ENCODE measurements at places on chromosomes 13 and 19.

- DNase-seq = no peak
These were observed 1.8 kb downstream of the FAM187B start for GRCh38 chr19:35226748-35227147.

GRCh38 chr13:68124437-68125086, 894.4 kb upstream of the PCDH9 start:
- DNase-seq = no peak

DNA sequence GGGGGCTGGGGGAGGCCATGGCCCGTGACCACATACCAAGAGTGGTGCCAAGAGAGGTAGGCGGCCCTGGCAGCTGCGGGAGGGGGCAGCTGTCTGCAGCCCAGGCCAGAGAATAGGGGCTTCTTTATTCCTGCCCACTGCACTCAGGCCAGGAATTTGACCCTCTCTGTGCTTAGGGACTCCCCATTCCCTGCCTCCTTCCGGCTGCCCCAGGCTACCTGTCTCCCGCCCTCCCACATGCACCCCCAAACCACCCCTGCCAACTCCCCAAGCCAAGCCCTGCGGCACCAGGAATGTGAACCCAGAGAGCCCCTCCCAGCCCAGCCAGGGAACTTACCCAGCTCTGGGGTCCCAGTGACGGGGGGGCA, 687 bp downstream of the PLEKHA4 start:
- DNase-seq = no peak

- DNase-seq = no peak
These were observed 22.5 kb downstream of the ARHGEF1 start for GRCh38 chr19:41905273-41906002.

GRCh38 chr19:35290381-35291127, 1.4 kb upstream of the MAG start:
- DNase-seq = no peak

DNA sequence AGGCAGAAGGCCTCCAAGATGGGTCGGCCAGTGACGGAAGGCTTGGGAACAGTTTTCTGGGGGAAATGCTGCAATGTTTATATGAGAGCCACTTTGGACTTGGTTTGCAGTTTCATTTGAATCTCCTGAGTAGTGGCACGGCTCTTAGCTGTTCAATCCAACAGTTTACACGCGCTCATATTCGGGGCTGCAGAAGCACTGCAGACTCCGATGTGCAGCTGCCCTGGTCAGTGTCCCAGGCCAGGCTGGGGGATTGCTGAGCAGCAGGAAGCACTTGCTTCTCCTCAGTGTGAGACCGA, 31.7 kb downstream of the CEBPG start:
- no peak for DNase-seq

GRCh38 chr19:35755550-35756376, 1.1 kb downstream of the HSPB6 start:
- no peak for DNase-seq

GRCh38 chr13:33158816-33159215, 126.7 kb downstream of the STARD13 start:
- DNase-seq = no peak

DNA sequence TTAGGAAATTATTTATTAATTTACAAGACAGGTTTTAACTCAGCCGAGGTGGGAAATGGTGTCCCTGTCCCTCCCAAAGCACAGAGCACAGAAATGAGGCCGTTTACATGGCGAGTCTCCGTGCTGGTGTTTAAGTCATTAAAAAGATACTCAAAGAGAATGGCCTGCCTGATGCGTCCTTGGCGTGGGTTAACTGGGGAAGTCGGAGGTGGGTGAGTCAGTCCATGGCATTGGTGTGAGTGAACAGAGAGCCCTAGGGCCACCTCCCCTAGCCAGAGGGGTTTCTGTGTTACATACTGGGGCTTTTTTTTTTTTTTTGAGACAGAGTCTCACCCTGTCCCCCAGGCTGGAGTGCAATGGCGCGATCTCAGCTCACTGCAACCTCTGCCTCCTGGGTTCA, 3.9 kb downstream of the FEM1A start:
- DNase-seq = no peak

GRCh38 chr19:51742789-51743188, 8.9 kb downstream of the FPR1 start:
- DNase-seq = no peak

DNA sequence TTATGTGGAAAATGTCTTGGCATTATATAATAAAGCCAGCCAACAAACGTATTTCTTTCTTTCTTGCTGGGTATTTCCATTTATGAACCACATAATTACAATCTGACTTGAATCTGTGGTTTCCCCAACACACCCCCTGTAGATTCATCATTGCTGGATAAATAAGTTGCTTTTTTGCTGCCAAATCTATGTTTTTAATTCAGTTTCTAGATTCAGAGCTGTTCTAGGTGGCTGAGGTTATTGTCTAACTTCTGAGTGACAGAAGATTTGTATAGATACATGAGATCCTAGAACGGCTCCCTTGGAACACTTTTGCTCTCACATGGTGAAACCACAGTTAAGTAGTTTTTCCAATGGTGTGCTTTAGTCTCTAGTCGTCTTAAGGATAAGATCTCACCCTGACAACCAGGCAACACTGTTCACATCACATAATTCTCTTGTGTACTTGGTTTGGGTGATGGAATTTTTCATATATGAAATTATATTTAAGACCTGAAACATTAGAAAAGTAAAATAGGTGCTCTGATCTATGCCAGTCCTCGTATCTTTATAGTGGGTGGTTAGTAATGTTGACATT, 239.1 kb downstream of the KLF12 start:
- no peak for DNase-seq

- peak; percentile 2 for DNase-seq
These were observed 153.9 kb downstream of the TEX29 start for GRCh38 chr13:111474136-111475002.

DNA sequence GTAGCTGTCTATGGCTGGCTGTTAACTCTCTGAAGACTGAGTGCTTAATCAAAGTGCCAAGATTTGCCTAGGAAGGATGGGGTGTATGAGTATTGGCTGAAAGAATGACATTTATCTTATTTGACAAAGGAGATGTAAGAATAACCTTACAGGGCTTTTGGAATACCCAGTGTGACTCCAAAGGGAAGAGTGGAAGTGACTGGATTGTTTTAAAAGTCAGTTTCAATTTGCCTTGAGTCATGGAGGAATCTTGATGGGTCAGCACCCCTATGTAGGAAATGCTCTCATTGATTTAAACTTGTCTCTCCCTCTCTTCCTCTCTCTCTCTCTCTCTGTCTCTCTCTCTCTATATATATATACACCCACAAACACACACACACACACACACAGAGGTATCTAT, 118.4 kb upstream of the CLDN10 start:
- DNase-seq = no peak

DNA sequence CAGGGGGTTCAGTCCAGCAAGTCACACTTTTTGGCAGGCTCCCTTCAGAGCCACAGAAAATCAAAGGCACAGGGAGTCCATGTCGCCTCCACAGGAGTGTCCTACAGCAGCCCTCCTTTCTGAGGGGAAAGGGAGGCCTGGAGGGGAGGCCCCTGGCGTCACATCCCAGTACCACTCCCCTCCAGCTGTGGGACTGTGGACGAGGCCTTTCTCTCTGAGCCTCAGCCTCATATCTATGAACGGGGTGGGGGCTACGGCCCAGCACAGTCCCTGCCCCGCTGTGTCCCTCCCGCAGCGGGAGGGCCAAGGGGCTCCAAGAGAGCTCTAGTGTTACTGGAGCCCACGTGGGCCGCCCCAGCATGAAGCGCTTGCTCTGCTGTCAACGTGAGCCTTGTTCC, 23.8 kb downstream of the PEPD start:
- DNase-seq = no peak

DNA sequence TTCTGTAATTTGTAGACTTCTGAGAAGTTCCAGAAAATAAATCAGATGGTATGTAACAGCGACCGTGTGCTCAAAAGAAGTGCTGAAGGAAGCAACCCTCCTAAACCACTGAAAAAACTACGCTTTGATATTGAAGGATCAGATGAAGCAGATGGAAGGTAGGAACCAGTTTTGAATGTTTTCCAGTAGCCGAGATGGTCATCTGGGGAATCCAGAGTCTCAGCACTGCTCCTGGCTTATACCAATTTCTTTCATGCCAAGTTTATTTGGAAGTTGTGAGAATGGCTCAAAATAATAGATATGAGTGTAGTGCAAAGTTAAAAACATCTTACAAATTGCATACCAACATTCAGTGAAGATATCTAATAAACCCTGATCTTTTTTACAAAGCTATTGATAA, 56.2 kb downstream of the RCBTB2 start:
- no peak for DNase-seq

DNA sequence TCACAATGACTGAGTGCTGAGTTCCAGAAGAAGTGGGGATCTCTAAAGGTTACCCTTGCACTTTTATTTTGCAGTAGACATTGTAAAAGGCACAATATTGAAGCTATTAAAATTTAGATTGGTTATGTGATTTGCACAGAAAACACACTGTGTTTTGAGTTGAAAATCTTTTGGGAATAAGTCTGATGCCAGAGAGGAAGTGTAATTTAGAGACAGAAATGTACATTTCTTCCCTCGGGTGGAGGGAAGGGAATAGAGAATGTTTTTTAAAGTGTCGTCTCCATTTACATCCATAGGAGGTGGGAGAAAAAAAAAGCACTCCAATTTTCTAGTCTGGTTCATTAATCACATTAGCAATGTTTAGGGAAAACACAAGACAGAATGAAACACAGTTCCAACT, 465.8 kb downstream of the OLFM4 start:
- no peak for DNase-seq

GRCh38 chr19:1261798-1262622, 7.1 kb upstream of the CIRBP start:
- DNase-seq = no peak

DNA sequence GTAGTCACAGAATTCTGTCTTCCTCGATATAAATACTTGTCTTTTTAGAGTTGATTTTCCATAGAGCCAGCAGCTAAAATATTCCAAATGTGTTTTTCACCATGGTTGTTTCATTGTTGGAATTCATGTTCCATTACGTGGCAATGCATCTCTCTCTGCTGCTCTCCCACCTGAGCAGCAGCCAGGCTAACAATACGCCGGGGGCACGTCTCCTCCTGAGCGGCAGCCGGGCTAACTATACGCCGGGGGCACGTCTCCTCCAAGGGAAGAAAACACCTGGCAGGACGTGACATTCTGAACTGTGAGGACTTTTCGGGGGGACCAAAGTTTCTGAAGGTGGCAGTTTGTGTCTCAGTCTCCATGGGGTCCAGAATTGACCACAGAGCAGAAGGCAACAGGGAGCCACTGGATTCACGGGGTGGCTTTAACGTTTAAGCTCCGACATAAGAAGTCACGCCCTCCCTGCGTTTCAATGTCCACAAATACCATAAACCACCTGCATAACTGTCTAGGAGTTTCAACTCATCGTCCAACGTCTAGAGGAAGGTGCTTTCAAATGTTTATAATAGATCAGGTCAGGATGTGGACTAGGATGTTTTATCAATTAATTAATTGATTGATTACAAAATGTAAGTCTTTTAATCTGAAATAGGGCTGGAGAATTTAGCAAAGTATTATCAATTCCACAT, 15.1 kb downstream of the PLPP2 start:
- no peak for DNase-seq

- no peak for DNase-seq
These were observed 186.1 kb upstream of the KLF12 start for GRCh38 chr13:74320282-74320681.

GRCh38 chr13:21344662-21345176, 114.4 kb downstream of the ZDHHC20 start:
- DNase-seq = no peak

DNA sequence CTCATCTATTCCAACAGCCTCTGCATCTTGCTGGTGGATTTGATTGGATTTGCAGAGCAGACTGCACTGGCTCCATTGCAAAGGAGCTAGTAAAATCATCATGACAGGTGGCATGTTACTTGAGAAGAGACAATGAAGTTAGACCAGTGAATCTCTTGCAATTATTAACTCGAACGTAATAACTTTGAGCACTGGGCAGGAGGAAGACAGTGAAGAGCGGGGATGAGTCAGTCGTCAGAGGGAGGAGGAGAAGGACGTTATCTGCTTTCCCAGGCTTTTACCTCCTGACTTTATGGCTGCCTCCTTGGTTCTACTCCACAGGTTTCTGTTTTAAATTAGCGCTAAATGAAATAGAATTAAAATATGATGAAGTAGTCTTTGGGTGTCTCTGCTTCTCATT, 257.8 kb upstream of the IPO5 start:
- DNase-seq = no peak

DNA sequence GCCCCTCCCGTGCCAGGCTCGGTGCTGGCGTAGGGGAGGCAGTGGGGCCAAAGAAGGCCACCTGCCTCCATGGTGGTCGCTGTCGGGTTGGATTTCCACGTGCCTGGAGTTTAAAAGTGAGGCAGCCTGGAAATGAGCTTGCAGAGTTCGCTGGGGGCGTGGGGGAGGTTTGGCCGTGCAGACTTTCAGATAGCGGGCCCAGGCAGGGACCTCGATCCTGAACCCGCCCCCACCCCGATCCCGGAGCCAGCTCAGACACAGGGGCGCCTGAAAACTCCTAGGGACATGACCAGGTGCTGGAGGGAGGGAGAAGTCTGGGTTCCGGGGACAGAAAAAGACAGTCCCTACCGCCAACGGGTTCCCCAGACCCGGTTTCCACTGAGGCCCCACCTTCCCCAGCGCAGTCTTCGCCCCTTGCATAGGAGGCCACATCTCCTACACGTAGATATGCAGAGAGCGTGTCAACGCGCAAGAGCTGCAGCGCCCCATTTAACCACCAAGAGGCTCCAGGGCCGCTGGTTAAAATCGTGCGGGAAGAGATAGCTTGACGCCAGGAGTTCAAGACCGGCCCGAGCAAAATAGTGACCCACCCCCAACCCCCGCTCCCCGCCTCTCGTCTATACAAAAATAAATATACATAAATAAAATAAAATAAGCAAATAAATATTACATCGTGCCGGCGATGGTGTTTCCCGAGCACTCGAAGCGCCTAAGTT, 8.5 kb downstream of the CCDC8 start:
- no peak for DNase-seq

Measured in Panc1 (cell line).